ENCODE measurements at places on chromosomes 1 and 21.

DNA sequence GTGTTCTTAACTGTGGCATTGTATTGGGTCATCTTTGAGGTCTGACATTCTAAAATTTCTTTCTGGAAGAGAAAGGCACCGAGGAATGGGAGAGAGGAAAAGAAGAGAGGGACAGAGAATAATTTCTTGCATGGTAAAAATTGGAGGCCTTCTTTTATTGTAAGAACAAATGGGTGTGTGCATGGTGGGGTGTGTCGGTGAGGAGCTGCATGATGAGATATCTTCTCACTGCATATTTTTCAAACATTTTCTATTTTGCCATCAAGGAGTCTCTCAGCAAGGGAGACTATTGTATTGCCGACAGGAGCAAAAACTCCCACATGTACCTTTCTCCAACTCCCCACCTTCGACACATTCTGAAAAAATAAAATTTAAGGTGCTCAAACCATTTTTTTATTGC, 6.5 kb upstream of the CTSE start:
- no peak for DNase-seq

- no peak for DNase-seq
These were observed 12.3 kb upstream of the ALPL start for GRCh38 chr1:21496886-21497285.

GRCh38 chr21:25331286-25331685, 276.0 kb downstream of the MRPL39 start:
- DNase-seq = no peak

GRCh38 chr1:193406901-193407300, 220.5 kb upstream of the B3GALT2 start:
- DNase-seq = peak; percentile 20

GRCh38 chr1:111323231-111323630, 32.6 kb downstream of the CHIA start:
- no peak for DNase-seq

DNA sequence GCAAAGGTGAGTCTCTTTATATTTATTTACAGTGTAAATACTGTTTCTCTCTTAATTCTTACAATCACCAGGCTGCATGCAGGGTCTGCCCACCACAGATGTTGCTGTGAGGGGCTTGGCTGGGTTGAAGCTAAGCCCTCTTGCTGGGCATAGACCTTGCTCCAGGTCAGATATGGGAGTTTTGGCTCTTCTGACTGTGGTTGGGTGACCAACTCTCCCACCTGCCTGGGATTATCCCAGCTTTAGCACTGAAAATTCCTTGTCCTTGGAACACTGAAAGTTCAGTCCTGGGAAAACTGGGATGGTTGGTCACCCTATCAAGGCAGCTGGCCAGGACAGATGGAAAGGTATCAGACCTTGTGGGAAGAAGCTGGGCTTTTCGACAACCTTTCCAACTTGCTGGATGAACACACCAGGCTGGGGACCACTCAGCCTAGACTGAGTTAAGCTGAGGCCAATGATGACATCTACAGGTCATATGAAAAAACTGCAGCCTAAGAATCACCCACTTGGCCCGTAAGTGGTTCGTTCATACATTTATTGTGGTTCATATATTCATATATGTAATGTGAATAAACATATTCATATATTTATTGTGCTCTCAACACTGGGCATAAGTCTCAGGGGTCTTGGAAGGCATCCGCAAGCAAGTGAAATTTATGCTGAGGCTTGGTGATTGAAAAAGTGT, 26.6 kb upstream of the HPDL start:
- peak; percentile 74 for DNase-seq

DNA sequence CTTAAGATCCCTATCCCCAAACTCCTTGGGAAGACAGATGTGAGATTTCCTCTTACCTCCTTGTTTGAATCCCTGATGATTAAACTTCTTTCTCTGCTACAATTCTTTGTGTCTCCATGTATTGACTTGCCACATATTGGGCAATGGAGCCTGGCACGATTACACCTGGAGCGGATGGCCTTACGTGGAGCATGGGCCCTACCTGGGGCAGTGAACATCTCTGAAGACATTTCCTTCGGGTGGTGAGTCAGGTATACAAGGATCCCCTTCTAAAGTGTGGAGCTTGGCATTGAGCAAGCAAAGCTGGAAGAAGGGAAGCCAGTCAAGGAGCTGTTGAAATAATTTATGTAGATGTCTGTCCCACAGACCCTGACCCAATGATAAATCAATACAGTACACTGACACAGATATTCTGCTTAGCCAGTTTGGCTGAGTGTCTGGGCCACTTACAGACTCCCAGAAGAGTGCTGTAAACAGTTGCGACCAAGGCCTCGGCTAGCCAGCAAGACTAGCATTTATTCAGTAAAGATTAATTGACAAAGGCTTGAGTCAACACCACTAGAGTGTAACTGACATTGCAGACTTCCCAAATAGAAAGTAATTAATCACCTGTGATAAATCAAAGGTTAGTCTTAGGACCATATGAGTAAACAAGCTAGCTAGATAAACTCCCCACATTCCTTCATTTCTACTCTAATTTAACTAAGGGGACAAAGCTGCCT, 83.1 kb upstream of the KCNK1 start:
- no peak for DNase-seq

DNA sequence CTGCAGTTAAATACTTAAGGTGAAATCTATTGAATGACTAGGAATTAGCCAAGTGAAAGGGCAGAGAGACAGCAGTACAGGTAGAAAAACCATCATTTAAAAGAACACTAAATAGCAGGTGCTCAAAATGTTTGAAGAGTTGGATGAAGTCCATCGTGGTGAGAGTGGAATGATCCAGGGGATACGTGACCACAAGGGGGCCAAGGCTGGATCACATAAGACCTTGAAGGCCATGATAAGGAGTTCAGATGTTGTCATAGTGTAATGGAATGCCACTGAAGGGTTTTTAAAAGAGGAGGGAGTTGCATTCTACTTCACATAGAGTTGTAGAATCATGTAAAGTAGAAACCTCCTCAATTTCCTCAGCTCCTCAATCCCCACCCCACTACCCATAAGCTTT, 34.8 kb upstream of the HOOK1 start:
- no peak for DNase-seq

- no peak for DNase-seq
These were observed 37.3 kb upstream of the HMGN1 start for GRCh38 chr21:39386194-39386593.

- no peak for DNase-seq
These were observed 76.0 kb downstream of the TIAM1 start for GRCh38 chr21:31268090-31268489.

GRCh38 chr1:9410737-9411297, 118.1 kb downstream of the SPSB1 start:
- DNase-seq = no peak

- DNase-seq = no peak
These were observed 22.9 kb downstream of the SAMSN1 start for GRCh38 chr21:14523234-14523633.

DNA sequence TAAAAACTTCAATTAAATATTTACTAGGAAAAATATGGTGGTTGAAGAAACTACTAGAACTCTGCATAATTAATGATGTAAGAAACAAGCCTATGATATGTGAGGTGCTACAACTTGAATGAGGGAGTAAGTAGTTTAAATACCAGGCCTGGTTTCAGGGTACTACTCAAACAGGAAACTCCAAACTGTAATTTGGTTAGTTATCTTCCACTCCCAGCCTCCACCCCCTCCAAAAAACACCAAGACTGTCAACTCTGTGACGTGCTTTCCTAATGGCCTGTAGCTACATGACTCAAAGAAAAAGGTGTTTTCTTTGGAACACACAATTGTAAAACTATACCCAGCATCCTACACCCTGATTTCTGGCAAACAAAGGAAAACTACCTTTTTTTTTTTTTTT, 55.9 kb upstream of the RCC1 start:
- peak; percentile 17 for DNase-seq

DNA sequence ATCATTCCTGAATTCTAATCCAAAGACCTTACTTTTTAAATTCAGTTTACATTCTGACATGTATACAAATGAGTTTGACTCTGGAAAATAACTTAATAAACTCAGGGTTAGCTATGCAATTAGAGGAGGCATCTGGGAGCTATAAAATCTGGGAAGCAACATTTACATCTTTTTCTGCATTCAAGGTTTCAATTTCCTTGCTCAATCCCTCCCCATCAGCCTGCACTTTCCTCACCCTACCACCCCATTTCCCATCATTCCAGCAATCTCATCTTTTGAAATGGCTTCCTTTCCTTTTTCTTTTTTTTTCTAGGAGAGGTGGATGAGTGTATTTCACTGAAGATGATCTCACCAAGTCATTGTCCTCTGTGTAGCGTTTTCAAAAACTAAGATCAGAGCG, 65.3 kb upstream of the BEND5 start:
- no peak for DNase-seq

GRCh38 chr1:178119628-178120027, 25.7 kb downstream of the RASAL2 start:
- DNase-seq = no peak

DNA sequence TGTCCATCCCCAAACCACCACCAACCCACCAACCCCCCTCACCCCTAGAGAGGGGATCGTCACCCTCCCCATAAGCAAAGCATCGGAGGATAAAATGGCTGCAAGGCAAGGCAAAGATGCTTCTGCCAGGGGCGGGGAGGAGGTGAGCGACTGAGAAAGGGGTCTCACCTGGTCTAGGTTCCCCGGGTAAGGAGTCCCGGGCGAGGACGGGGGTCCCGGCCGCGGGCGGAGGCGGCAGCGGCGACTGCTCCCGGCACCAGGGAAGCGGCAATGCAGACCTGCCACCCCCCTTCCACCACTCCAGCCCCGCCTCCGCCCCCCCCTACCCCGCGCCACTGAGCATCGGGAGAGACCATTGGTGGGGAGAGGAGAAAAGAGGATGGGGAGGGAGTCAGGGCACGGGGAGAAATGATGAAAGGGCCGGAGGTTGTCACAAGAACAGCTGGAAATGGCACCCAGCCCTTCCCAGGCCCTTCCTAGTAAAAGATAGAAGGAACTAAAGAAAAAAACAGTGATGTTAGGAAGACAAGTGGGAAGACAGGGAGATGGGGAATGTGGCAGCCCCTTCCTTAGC, at the start of gene SV2A:
SV2A (minus strand) TSS at position 274 of the 574 bp plus-strand sequence. CDS start 4,004 bp downstream, outside the sequence.
- DNase-seq = no peak

GRCh38 chr1:184425449-184426277, 38.8 kb downstream of the C1orf21 start:
- no peak for DNase-seq

GRCh38 chr1:37267111-37267835, 207.1 kb upstream of the ZC3H12A start:
- no peak for DNase-seq

DNA sequence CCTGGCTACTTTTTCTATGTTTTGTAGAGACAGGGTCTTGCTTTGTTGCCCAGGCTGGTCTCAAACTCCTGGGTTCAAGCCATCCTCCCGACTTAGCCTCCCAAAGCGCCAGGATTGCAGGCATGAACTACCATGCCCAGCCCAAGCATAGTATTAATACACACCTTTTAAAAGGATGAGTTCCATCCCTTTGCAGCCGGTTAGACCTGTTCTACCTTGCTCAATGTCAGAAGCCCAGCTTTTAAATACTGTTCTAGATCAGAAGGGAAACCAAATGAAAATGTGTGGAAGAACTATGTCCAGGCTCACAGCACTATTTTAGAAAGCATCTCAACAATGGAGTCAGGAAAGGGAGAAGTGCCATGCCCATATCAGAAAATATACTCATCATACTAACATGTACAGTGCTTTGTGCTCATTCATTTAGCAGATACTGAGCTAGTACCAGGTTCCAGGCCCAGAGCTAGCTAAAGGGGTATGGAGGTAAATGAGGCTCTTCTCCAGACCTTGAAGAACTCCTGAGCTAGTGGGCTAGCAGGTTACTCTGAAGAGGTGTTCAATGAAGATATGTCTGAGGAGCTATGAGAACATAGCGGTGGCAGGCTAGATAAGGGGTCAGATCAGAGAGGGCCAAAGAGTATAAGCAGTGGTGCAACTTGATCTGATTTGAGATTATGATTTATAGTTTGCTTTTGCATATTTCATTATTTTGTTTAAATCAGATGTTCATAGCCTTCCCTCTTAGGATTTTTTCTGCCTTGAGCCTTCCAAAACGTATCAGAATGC, 78.2 kb downstream of the RNF220 start:
- DNase-seq = no peak

- DNase-seq = no peak
These were observed 28.5 kb upstream of the LRRC8C start for GRCh38 chr1:89604414-89604735.

DNA sequence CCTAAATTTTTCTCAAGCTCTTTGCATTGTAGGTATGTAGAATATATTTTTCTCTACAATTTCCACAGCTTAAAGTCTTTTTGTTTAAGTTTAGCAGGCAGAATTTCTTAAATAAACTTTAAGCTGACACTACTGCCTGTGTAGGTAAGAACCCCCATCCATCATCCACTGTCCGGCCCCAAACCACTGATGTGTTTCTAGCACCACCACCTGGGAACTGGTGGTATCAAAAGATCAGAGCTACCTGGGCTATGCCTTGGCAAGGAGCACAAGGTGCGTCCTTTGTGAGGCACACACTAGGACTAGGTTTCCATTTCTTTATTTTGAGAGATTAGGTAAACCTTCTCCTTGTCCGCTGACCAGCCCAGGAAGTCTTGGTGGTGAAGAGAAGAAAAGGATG, 10.5 kb upstream of the LELP1 start:
- DNase-seq = no peak

GRCh38 chr1:175757381-175758015, 14.1 kb upstream of the TNR start:
- DNase-seq = no peak

DNA sequence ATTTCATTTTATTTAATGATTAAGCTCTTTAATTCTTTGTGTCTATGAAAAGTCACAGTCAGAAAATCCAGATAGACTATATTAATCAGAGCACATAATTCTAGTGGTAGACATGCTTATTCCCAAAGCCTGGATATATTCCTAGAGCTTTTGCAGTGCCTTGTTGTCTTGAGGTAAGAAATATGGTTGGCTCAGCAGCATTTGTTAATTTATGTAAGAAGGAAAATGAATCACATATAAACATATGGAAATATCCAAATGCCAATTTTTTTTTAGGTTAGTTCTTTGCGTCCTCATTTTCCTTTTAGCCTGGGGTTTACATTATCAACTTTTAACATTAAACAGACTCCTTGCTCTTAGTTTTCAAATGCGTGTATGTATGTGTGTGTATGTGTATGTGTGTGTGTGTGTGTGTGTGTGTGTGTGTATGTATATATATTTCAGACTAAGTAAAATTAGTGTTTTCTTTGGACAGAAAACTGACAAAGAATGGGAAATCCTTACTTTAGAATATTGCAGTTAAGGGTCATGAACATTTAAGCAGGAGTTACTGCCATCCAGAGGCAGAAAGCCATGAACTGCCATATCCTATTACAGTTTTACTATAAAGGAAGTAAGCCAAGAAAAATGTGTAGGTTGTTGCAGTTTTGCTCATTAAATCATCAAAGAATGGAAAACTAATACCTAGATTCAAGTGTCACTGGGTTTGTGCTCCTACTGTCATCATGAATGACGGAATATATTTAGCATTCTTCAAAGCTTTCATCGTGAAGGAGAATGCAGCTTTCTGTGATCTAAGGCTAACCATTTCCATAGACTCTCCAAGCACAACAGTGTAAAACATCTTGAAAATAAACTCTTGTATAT, 477.1 kb upstream of the NR5A2 start:
- DNase-seq = no peak

GRCh38 chr1:102102276-102102780, 105.6 kb upstream of the OLFM3 start:
- DNase-seq = no peak
